ENCODE measurements at places on chromosomes 16 and 17. TPM values are rescaled to one million over a fixed set of nuclear protein-coding genes. Genes with fewer than 3 reads are reported as not detected.

Gene NAGS
- 0.68 TPM for total RNA-seq

- DNase-seq: no peak
Observed at GRCh38 chr17:44959821-44960531, 8.1 kb downstream of the C1QL1 start.

GRCh38 chr17:8955021-8955959, 10.2 kb downstream of the PIK3R5 start:
- no peak for DNase-seq

GRCh38 chr16:57618296-57619132, 9.9 kb upstream of the ADGRG1 start:
- no peak for DNase-seq

DNA sequence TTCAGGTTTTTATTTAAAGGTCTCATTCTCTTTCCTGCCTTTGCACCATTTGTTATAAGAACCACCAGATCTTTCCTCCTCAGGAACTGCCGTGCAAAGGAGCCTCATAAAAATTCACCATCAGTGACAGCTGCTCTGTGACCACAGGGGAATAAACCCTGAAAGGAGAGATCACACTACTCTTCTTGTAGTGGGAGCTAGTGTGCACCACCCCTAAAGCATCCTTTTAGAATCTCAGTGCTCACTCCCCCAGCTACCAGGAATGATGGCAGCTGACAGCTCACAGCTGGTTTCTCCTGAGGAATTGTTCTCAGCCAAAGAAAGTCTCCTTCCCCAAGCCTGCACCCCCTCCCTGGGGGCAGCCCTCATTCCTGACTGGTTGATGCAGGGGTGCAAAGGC, 18.7 kb downstream of the VAT1L start:
- DNase-seq: no peak

GRCh38 chr17:16977932-16978331, 6.0 kb upstream of the TNFRSF13B start:
- no peak for DNase-seq

- DNase-seq: no peak
Observed at GRCh38 chr17:42431758-42432161, 8.7 kb upstream of the CAVIN1 start.

GRCh38 chr17:70084476-70084875, 9.5 kb downstream of the KCNJ16 start:
- DNase-seq: no peak

DNA sequence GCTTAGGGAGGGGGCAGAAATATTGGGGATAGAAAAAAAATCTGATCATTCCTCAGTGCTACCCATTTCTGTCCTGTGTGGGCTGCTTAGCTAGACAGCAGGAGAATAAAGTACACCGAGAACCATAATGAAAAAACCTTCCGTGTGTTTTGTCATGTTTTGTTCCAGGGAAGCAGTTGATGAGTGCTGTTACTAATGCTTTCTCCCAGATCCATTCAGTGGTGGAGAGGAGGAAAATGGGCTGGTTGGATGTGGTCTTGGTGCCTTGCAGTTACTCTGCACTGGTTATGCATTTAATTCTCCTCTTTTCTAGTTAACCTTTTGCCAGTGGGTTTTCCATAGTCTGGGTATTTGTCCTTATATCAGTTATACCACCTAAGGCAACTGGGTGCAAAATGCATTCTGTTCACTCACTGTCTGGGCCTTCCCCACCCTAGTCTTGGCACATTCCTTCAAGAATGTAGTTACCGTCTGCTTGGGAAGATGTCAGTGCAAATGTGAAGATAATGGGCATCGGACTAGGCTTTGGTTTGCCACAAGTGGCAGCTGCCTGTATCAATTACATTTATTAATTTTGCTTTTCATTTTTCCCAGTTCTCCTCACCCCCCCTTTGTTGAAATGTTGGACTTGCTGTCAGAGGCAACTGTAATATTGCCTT, 9.3 kb upstream of the TBKBP1 start:
- no peak for DNase-seq

GRCh38 chr16:11506741-11507305, 79.9 kb downstream of the LITAF start:
- no peak for DNase-seq

DNA sequence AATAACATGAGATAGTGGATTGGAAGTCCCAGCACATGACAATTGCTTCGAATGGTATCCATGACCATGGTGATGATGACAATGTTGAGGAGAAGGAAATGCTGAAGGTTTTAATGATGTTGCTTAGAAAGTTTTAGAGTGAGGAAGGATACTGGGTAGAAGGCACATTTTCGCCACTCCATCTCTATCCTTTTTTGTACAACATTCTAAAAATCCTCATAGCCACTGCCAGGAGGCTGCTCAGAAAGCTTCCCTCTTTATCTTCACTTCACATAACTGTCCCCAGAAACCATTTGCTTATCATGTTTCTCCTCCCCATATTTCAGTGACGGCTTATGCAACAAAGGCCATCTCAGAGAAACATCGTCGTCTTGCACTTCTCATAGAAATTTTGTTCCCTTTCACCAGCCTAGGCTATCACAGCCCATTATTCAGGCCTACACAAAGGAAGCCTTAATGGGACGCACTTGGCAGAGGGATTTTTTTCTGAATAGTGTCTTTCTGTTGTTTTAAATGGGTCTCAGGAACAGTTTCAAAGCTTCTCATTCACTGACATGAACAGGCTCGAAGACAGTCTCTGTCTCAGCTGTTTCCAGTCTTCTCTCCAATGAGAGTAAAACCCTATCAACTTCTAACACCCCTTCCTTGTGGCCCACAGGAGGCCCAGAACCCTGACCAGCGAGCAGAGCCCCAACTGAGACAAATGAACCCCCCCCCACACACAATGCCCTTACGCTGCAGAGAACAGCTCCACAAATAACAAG, 506.7 kb downstream of the HAPSTR1 start:
- no peak for DNase-seq

- DNase-seq: no peak
Observed at GRCh38 chr17:42414704-42415409, 8.2 kb downstream of the CAVIN1 start.

DNA sequence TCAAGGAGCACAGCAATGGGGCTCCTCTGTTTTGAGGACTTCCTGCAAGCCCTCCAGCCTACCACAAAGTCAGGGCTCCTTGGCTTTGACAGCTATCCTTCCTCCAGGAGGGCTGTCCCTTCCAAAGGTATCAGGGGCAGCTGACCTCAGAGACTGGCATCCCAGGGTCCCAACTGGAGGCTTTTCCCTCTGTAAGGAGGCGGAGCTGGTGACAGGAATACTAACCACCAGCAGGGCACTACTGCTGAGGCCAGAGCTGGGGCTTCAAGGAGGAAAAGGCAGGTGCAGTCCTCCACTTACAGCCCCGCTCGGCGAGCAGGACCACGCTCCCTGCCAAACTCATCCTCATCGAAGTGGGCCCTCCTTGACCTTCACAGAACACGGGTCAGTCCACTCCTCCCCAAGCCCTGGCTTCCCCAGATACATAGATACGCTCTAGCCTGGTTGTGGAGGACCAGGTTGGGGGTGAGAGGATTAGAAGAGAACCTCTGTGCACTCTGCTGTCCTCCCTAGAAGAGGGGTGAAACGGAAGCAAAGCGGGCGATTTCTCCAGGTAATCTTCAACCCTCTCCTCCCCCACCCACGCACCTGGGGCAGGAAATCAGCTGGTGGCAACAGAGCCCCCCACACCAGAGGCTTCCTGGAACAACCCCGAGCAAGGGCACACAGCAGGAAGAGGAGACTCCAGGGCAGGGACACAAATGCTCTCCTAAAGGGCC, 20.5 kb downstream of the ST3GAL2 start:
- no peak for DNase-seq

Measured in dorsolateral prefrontal cortex (tissue), 122 donors.